ENCODE measurements at places on chromosomes 5 and 9.

GRCh38 chr5:26003966-26004365 lies 1034.4 kb downstream of the CDH9 start:
- DNase-seq: no peak

- DNase-seq: no peak
Measured at GRCh38 chr9:91421128-91421765, 2.4 kb downstream of the NFIL3 start.

DNA sequence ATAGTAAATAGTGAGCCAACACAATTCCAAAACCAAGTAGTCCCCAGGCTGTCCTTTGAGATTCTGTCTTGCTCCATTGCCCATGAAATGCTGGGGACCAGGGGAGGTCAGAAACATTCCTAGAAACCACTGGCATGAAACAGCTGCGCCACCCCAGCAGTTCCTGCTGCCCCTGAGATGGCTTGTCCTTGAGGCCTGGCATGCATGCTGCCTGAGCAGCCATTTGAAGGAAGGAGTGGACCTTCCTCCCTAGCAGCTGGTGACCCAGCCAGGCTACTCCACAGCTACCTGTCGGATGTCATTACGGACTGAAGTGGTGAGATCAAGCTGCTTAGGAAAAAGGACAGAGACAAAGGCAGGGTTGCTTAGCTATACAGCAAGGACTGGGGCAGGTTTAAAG lies 260.6 kb downstream of the DENND1A start:
- no peak for DNase-seq

GRCh38 chr9:111037356-111037707 lies 938 bp downstream of the LPAR1 start:
- no peak for DNase-seq

DNA sequence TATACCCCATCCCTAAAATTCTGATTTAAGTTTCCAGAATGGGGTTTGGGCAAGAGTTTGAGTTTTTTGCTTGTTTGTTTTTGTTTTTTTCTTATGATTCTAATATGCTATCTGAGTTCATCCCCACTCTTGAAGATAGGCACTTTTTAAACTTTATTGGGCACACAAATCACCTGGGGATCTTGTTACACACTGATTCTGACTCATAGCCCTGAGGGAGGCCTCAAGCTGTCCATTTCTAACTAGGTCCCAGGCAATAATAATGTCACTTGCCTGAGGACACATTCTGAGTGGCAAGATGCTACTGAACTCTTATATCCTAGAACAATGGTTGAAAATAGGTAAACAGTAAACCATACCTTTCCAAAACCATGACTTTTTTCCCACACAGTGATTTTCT lies 22.8 kb upstream of the ABLIM3 start:
- no peak for DNase-seq

DNA sequence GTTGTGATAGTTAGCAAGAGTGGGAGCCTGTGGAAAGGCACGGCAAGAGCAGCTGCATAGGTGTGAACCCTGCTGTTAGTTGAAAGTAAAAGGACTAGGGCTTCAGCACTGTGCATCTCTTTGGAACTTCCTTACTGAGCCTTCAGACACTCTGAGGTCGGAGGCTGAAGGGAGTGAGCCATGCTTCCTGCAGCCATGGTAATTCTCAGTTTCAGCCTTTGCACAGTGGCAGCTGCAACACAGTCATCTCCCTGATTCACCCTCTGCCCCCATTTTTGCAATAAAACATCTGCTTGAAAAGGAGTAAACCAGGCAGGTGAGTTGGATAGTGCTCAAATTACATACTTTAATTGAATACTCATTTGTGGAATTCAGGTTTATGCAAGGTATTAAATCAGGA lies 6.5 kb upstream of the TLE4 start:
- no peak for DNase-seq

DNA sequence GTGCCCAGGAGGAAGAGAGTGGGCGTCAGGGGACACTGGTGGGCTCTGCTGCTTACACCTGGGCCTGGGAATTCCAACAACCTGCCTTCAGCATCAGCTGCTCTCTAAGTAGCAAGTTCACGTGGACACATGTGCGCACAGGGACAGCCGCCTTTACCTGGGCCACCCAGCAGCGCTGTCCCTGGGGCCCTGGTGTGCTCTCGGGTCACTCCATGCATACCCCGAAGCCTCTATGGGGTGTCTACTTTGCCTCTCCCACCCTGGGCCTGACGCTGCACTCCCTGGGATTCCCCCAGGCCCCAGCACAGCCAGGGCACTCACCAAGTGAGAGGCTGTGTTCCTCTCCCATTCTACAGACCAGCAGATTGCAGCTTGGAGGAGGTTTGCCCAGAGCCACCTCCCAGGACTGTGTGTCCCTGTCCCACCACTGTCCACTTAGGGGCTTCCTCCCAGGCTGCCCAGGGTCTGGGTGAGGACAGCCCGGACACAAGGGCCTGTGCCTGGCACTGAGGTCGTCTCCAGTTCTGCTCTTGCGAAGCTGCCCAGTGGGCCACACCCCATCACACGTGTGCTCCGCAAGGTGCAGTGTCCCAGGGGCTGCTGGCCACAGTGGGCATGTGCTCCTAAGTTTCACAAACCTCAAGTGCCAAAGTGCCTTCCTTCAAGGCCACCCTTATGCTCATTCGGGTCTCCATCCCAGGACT lies 5.9 kb downstream of the NINJ1 start:
- DNase-seq: no peak

GRCh38 chr9:135213566-135213965 lies 126.1 kb downstream of the OLFM1 start:
- DNase-seq: no peak

DNA sequence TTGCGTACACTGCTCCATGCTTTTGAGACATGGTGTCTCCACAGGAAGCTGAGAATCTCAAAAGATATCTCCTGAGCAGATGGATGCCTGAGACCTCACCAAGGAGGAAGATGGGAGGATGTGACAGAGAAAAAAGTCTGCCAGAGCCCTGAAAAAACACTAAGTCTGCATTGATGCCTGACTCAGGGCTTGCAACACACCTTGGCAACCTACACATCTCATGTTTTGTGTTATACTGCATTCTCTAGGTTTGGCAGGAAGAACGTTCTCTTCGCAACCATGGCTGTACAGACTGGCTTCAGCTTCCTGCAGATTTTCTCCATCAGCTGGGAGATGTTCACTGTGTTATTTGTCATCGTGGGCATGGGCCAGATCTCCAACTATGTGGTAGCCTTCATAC lies 19.2 kb downstream of the SLC22A4 start:
- no peak for DNase-seq

- DNase-seq: no peak
Measured at GRCh38 chr5:6638236-6638635, 5.0 kb downstream of the SRD5A1 start.

DNA sequence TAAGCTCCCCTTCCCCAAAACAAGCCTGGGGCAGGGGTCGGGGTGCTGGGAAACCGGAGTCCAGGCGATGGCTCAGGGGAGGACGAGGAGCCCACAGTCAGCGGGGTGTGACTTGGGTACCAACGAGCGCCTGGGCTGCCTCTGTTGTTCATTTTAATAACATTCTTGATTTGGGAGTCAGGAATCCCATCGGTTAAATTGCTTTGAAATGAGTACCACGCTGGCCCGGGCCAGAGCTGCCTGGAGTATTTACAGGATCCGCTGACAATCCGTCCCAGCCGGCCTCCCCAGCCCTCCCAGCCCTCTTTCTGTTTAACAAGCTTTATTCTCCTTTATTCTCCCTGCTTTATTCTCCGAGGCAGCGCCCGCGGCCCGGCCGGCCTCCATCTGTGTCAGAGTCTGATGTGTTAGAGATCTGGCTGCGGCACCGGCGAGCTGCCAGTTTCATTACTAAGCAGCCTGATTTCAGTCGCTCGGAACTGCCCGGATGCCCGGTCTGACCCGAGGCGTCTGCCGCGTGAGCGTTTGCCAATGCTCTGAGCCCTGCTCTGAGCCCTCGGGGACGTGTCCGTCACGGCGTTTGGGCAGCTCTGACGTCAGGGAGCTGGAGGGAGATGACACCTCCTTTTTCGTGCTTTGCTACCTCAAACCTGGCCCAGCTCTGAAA lies 16.5 kb upstream of the QRFP start:
- DNase-seq: no peak

DNA sequence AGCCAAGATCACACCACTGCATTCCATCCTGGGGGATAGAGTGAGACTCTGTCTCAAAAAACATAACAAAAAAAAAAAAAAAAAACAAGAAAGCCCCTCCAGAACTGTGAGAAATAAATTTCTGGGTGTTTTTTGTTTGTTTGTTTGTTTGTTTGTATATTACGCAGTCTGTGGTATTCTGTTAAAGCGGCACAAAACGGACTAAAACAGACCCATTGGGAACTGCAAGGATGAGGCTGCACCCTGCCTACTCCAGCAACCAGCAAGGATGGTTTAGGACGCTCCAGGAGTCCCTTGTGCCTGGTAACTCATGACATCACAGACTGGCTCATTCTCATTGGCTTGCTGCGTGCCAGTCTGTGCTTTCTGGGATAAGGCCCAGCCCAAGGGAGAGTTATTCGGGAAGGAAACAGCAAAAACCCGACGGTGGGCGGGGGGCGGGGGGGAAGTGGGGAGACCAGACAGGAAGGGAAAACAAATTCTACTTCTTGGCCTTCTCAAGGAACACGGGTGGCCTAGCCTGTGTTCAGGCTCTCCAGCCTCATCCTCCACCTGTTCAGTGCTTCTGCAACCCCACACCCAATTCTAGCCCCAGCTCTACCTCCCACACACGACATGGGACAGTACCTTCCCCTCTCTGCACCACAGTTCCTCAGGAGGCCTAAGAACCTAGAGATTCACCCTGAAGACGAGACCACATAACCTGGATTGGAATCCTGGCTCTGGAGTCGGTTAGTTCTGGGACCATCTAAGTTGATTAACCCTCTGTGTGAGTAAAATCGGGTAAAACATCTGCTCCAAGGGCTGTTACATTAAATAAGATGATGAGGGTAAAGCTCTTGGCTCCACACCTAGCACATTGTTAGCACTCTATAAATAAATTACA lies 2.8 kb downstream of the CD74 start:
- no peak for DNase-seq

GRCh38 chr5:36495611-36496010 lies 110.8 kb upstream of the SLC1A3 start:
- no peak for DNase-seq

DNA sequence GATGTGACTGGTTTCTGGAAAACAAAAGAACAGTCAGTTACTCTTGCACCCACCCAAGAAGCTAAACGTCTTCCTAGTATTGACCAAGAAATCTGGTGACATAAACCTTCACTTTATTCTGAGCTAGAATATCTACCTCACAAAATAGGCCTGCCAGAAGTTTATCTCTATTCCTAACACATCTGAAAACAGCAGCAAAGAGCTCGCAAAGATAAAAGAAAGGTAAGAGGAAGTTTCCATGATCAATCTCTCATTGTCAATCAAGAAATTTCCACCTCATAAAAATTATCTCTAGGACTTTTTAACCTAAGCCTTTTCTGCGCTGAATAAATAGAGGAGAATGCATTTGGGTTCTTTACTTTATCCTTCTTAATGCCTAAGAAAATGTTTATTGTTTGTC lies 17.3 kb upstream of the ZNF474 start:
- DNase-seq: no peak

DNA sequence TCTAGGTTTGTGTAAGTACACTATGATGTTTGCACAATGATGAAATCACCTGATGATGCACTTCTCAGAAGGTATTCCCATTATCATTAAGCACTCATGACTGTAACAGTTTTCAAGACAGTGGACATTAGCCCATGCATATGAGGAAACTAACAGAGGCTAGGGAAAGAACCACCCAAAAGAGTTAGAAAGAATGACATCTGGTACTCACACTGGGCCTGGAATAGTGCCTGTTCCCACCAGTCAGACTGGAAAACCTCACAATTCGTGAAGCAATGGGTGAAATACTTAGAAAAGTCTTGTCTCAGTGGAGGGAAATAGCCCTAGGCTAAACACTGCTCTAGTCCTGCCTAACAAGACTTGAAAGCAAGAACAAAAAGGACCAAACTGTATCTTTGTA lies 117.4 kb upstream of the GDNF start:
- DNase-seq: no peak

GRCh38 chr5:93189707-93190120 lies 391.3 kb downstream of the NR2F1-AS1 start:
- no peak for DNase-seq

DNA sequence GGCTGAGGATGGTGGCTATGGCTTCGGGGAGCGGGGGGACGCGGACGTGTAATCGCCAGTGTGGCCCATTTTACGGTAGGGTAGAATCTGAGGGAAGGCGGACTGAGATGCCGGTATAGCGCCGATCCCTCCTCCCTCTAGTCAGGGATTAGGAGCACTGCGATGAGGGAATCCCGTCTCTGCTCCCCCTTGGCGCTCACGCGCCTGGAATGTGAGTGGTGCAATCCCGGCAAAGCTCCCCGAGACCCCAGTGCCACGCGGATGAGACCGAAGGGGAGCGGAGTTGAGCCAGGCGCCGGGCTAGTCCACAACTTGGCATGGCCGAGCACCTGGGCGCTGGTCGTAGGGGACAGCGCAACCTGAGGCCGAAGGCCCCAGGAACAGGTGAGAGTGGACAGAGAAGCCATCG lies 2.2 kb downstream of the NPR3 start:
- DNase-seq: no peak

- DNase-seq: no peak
Measured at GRCh38 chr5:66230551-66230950, 86.5 kb downstream of the SREK1 start.

GRCh38 chr5:41797662-41798061 lies 72.6 kb downstream of the OXCT1 start:
- DNase-seq: no peak

- no peak for DNase-seq
Measured at GRCh38 chr5:15692706-15693381, 192.9 kb downstream of the FBXL7 start.

DNA sequence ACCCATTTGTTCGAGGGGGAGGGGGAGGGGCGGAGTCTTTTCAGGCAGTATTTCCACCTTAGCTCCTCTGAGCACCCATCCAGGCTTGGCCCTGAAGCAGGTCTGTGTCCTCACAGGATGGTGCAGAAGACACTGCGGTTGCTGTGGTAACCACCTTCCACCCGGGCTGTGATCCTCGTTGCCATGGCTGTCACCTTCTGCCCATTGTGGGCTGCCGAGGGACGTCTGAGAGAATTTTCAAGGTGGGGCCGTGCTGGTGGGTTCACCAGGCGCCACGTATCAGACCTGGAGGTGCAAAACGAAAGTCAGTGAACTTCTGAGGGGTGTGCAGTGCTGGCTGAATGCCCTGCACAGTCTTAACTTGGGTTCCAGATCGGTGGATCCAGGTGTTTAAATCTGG lies 26.7 kb downstream of the POLR1E start:
- DNase-seq: peak; percentile 12

DNA sequence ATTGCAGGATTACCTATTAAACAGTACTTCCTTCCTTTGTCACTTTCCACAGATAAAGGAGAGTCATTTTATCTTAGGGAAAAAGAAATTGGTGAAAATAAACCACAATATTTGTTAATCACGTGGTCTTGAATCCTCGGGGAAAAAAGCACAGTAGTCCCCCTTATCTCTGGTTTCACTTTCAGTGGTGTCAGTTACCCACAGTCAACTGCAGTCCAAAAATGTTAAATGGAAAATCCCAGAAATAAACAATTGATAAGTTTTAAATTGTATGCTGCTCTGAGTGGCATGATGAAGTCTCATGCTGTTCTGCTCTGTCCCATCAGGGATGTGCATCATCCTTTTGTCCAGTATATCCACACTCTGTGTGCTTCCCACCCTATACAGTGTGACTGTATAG lies 405.2 kb upstream of the MPDZ start:
- no peak for DNase-seq

Data from stimulated activated CD8-positive, alpha-beta memory T cell treated with anti-CD3 and anti-CD28 coated beads, Interleukin-4, amount 100 ng/mL, for 4 hours (primary cell).